ENCODE measurements at places on chromosomes 12 and 14. TPM values are rescaled to one million over a fixed set of nuclear protein-coding genes. Genes with fewer than 3 reads are reported as not detected.
A peak's percentile ranks its signal among the peaks of the same experiment; 100 is the strongest.

DNA sequence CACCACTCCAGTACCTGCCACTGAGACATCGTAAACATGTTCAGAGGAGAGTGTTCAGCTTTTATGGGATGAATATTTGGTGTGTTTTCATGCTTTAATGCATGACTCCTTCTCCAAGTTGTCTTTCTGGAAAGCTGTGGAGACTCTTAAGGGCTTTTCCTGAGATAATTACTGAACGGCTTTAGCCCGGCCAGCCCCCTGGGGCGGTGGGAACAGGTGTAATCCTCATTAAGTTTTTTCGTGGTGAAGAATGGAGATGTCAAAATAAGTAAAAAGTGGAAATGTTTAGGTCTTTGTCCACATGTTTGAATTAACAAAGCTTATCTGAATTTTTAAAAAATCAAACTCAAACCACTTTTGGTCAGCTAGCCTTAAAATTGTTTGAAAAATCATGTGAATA is 1.5 kb downstream of the SYNE2 start:
- DNase-seq, result no peak

DNA sequence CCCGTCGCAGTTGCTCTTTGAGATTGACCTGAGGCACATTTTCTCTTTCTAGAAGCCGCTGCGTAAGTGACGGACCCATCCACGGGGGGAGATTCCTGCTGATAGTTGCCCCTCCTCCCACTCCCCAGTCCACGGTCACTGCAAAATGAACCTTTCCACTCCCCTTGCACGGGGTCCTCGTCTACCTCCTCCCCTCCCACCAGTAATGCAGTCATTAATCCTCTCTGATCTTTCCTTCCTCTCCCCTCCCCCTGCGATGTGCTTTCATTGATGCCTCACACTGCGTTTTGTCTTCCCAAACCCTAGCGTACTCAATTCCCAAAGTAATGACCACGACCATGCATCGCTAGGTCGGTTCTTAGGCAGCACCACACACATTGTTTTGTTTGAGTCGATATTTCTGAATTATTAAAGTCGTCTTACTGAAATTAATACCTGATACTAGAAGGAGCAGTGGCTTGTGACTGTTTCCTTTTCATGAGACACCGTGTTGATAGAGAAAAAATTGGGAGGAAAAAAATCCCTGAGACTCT is 857 bp downstream of the ETNK1 start:
- DNase-seq, result peak; percentile 32

GRCh38 chr12:52125476-52125900 is 46.0 kb downstream of the SMIM41 start:
- DNase-seq, result no peak

- peak; percentile 70 for DNase-seq
Measured at GRCh38 chr12:26651566-26652188, 181.3 kb downstream of the ITPR2 start.

GRCh38 chr12:92737855-92738850 is 35.4 kb downstream of the PLEKHG7 start:
- no peak for DNase-seq

GRCh38 chr12:116820064-116820656 is 61.1 kb downstream of the HRK start:
- DNase-seq, result peak; percentile 8

DENND5B gene
- total RNA-seq, result 19.8 TPM

DNA sequence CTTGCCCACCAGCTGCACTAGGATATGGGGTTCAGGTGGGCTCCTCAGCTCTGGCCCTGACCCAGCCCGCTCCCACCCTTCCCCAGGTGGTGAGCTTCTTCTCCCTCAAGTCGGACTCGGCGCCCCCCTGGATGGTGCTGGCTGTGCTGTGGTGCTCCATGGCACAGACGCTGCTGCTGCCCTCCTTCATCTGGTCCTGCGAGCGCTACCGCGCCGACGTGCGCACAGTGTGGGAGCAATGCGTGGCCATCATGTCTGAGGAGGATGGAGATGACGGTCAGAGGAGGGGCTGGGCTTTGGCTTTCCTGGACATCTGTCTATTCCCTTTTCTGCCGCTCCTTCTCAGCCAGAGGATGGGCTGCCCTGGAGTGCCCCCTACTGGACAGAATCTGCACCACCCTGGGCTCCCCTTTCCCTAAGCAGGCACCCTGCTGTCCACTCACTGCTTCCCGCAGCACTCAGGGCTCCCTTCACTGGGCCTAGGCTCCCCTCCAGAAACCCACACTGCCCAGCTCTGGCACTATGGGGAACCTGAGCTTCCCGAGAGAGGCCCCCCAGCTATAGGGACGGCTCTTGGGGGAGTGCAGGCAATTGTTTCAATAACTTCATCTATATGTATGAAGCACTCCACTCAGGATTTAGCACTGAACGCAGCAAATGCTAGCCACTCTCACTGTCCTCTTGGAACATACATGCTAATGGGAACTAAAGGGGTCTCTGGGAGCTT is 2.6 kb upstream of the P3H3 start:
- DNase-seq, result peak; percentile 52

- no peak for DNase-seq
Measured at GRCh38 chr12:132295101-132295526, 34.3 kb downstream of the GALNT9 start.

All from A172 (cell line).